ENCODE measurements at places on chromosomes 6 and 20.

GRCh38 chr6:99022039-99022609, 74.4 kb upstream of the FBXL4 start:
- DNase-seq = no peak

DNA sequence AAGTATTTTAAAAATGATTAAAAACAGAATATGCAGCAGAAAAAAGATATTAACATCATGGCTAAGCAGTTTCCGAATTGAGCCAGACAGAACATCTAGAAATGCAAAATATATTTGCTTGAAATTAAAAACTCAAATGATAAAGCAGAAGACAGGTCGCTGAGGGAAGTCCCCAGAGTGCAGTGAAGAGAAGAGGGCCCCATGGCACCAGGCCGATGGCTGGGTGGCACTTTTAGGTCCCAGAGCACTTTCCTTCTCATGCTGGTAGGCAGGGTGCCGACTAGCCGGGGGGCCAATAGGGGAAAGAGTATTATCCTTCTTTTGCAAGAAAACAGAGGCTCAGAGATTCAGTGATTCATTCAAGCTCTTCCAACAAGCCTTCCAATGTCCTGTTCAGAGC, 58.9 kb downstream of the MYH7B start:
- no peak for DNase-seq

GRCh38 chr6:27836783-27837624, 75.2 kb downstream of the OR2B2 start:
- DNase-seq = peak; percentile 67

- DNase-seq = no peak
Observed at GRCh38 chr6:127385668-127386430, 42.4 kb upstream of the ECHDC1 start.

DNA sequence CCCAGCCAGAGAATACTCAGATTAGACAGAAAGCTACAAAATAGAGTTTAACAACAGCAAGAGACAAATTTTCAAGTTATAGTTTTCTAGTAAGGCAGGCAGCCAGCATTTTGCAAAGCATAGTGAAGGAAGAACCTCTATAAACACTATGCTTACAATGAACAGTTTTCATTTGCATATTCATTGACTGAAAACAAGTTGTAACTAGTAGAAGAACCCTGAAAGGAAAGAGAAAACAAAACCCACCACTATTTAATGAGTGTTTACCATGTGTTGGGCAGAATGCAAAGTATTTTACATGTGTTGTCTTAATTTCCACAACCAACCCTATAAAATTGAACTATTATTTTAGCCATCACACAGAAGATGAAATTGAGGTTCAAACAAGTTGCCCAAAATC, 196.1 kb downstream of the UBE3D start:
- DNase-seq = no peak

DNA sequence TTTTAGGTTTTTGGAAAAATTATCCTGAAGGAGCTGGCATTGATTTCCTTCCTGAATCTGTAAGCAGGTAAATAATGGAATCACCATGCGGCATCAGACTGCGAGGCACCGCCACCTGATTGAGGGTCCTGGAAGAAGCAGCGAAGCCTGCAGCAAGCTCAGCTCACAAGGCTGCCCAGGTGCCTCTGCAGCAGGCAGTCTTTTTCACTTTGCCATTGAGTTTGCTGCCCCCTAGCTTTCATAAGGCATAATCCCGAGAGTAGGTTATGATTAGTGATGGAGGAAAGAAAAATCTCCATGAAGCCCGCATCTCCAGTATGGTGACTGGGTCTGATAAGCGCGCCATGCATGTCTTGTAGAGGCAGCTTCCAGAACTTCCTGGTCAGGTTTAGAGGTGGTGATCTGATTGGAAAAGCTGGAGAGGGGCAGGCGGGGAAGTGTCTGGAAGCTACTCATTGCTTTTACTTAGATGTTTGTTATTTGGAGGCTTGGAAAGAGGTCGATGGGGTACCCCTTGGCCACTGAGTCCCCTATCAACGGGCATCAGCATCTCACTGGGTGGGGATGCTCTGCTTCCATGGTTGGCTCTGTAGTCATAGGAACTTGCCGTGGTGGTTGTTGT, 26.7 kb downstream of the IYD start:
- peak; percentile 44 for DNase-seq

DNA sequence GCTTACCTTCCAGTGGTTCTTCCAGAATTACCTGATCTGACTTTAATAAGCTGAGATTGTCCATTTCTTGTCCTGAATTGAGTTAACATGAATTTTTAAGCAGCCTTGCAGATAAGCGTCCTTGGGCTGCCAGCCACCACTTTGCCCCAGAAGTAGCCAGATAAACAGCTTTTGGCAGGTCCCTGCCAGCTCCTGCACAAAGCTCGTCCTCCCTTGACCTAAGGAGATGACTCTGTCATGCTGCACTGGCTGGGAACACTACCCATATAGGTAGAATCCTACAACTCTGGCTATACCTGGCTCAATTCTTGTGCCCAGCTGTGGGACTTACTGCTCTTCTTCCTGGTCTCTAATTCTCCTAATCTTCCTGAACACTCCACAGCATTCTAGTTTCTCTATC, 39.6 kb upstream of the AAR2 start:
- DNase-seq = no peak

DNA sequence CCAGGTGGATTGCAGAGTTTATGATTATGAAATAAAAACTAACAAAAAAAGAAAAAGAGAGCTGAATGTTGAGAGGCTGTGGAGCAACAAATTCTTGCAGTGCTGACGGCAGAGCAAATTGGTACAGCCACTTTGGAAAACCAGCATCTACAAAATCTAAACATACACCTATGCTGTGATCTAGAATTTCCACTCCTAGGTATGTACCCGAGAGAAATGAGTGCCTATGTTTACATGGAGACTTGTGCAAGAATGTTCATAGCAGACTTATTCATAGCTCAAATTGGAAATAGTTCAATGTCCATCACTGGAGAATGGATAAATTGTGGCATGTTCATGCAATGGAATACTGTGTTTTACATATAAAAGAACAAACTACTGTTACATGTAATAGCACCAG, 3.0 kb upstream of the BLCAP start:
- DNase-seq = no peak

Data from CD4-positive, alpha-beta T cell treated with Interleukin-2 at 100 ng/mL for 4 hours (primary cell).